ENCODE measurements at places on chromosomes 2 and 18.

GRCh38 chr2:32360416-32360815, 3.6 kb downstream of the BIRC6 start:
- DNase-seq, result no peak

DNA sequence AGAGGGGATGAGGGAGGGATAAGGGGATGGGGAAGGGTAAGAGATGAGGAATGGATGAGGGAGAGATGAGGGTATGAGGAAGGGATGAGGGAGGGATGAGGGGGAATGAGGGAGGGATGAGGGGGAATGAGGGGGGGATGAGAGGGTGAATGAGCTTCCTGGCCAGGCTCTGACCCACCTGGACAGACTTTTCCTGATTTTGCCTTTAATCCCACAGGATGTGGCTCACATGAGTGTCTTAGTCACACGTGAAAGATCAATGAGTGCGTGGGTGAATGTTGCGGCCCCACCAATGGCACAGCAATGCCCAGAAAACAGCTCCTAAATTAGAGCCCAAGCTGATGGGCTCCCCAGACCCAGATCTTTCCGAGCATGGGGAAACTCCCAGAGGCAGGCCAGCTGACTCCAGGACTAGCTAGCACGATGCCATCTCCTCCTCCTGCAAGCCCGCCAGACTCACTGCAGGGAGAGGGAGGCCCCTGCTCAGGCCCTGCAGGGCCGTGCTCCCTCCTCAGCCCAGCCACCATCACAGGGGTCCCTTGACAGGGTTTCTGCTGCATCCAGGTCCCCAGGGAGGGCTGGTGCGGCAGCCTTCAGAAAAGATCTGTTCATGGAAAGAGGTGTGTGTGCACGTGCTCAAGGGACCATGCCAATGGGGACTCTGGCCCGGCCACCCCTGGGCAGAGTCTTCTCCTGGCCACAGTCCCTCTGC, 41.4 kb downstream of the AQP12A start:
- no peak for DNase-seq

DNA sequence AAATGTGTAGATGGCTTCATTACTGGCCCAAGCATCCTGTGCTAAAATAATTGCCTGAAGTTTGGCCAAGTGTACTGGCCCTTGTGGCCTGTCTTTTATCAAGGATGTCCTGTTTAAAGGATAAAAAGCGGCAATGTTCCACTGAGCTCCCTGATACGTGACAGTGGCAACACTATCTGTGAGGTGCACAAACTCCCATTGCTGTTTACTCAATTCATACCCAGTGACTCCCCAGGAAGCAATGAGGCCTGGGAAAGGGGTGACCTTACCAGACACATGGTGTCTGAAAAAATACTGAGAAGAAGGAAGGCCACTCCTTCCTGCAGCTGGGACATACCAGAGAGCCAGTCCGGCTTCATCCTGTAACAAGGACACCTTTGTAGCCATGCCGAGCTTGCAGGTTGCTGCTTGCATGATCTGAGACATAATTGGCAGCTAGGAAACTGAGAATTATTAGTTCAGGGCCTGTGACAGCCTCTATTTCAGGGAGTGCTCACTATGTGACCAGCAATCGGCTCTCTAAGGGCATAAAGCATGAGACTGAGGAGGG, 198.5 kb upstream of the LRATD1 start:
- no peak for DNase-seq

DNA sequence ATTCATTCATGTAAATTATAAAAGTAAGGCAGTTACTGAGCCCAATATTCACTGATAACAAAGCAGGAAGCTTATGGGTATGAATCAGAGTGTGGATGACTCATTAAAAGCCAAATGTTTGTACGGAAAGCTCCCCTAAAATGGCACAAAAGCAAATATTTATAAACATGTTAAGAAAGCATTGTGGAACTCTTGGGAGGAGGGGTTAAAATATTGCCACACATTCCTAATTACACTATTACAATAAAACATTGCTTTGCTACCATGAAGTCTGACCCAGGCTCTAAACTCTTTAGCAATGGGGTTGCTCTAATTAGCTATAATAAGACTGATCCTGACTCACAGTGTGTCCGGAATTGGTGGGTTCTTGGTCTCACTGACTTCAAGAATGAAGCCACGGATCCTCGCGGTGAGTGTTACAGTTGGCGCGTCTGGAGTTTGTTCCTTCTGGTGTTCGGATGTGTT, 110.9 kb downstream of the NAB1 start:
- DNase-seq, result no peak

GRCh38 chr2:96950381-96951124, 35.8 kb downstream of the FAM178B start:
- DNase-seq, result no peak

DNA sequence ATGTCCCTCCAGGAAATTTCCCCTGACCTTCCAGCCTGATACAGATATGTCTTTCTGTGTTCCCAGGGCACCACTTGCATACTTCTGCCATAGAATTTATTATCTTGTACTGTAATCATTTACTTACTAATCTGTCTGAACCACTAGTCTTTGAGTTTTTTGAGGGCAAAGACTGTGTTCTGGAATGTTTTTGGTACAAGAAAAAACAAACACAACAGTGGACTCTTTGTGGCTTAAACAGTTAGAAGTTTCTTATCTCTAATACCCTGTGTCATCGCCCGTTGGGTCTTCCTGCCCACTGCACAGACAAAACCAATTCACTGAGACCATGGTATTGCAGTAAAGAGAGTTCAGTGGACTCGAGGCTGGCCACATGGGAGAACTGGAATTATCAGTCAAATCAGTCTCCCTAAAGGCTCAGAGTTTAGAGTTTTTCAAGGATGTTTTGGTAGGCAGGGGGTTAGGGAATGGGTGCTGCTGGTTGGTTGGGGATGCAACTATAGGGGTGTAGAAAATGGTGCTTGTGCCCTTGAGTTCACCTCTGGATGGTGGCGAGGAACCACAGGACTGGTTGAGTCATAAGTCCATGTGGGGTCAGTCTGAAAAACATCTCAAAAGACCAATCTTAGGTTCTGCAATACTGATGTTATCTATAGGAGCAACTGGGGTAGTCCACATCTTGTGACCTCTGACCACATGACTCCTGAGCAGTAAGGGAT, 20.3 kb downstream of the RALB start:
- DNase-seq, result no peak

DNA sequence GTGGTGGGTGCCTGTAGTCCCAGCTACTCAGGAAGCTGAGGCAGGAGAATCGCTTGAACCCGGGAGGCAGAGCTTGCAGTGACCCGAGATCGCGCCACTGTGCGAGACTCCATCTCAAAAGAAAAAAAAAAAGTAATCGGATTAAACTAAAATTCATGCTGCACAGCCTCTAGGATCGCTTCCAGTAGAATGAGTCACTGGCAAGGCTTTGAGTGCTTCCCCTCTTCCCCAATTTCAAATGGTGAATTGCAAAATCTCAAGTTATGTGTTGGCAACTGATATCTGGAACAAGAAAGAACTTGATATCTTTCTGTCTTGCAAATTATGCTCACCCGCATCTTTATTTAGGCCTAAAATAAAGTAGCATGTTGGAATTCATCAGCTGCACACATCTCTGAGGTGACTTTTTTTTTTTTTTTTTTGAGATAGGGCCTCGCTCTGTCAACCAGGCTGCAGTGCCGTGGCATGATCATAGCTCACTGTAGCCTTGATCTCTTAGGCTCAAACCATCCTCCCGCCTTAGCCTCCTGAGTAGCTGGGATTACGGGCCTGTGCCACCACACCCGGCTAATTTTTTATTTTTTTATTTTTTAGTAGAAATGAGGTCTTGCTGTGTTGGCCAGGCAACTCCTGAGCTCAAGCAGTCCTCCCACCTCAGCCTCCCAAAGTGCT, 12.7 kb downstream of the TTC39C start:
- no peak for DNase-seq

DNA sequence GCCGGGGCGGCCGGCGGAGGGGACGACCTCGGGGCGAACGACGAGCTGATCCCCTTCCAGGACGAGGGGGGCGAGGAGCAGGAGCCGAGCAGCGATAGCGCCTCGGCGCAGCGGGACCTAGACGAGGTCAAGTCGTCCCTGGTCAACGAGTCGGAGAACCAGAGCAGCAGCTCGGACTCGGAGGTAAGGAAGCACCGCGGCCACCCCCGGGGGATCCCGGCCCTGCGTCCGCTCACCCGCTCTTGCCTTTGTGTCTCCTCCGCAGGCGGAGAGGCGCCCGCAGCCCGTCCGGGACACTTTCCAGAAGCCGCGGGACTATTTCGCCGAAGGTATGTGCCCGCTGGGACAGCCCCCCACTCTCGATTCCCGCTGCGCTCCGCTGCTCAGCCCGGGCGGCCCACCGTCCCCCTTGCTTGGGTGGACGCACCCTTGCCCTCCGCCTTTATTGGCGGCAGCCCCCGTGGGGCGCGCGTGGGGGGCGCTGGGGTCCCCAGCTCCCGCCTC, 611 bp downstream of the TCF7L1 start:
- peak; percentile 38 for DNase-seq

DNA sequence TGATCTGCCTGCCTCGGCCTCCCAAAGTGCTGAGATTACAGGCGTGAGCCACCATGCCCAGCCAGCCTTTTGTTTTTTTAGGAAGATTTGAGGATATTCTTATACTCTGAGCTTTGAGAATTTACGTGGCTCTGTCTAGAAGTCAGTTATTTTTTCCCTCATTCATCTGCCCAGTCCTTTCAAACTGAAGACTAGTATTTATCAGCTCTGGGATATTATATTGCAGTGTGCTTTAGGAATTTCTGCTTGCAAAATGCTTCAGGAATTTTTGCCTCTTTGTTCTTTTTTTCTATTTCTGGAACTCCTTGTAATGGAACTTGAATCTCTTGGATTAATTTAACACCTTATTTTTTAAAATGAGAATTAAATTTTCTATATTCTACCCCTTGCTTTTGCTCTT, 22.6 kb downstream of the ACSL3 start:
- DNase-seq, result no peak

GRCh38 chr2:74772046-74772445, 61.9 kb upstream of the HK2 start:
- DNase-seq, result no peak

GRCh38 chr2:240759459-240759858, 60.6 kb downstream of the KIF1A start:
- no peak for DNase-seq

DNA sequence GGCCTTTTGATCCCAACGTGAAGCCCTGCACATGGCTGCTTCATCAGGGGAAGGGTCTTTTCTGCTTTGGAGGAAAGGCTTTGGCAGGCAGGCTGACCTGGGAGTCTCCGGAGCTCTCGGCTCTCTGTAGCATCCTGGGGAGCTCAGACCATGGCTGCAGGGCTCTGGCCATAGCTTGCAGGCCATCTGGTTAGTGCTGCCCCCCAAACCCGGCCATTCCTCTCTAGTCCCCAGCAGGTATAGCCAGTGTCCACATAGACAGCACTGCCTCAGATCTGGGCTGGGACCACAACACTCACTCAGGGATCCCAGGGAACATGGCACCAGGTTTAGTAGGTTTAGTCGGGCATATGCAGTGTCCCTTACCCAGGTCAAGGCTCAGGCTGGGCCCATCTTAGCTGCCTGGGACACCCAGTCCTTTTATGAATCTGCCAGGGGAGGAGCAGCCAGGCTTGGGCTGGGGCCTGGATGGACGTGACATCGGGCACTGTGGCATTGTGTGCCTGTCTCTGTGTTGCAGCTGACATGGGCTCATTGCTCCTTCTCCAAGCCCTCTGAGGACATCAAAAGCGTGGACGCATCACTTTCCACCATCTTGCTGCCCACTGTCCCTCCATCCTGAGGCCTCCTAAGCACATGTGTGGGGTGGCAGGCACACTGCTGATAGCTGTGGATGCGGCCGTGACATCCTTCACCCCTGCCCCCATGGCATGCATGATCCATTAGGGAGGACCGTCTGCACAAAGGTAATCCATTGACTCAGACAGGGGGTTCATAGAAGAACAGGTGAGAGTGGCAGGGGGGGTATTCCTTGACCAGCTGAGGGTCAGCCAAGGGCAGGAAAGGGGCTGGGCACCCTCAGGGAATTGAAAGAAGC, 19.2 kb upstream of the GPR35 start:
- DNase-seq, result peak; percentile 13

DNA sequence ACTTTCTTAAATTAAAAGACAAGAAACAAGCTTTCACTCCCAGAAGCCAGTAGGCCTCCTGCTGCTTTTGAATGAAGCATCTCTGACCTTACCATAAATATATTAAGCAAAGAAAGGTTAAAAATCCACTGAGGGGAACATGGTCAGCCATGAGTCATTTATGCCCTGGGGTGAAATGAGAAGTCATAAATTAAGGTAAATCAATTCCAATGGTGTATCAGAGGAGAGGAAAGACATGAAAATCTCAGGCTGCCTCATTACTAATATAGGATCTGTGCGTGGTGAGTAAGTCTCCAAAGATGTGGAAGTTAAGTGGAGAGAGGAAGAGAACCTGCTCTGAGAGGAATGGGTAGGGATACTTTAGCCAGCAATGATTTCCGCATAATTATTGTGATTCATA, 292.3 kb upstream of the CHAC2 start:
- DNase-seq, result no peak

DNA sequence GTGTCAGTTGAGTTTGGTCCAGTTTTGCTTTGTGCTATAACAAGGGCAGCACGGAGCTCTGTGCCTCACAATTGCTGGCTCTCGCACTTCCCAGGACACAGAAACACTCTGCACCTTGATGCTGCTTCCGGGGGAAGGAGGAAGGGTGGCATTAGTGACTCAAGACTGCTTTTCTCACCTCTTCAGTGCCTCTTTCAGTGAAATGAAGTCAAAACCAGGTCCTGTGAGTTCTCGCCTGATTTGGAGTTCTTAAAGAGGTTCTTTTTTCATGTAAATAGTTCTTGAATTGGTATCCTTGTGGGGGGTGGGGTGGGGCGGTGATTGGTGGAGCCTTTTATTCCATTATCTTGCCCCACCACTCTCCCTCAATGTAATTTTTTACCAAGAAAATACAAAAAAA, 91.5 kb upstream of the MYT1L start:
- DNase-seq, result no peak

DNA sequence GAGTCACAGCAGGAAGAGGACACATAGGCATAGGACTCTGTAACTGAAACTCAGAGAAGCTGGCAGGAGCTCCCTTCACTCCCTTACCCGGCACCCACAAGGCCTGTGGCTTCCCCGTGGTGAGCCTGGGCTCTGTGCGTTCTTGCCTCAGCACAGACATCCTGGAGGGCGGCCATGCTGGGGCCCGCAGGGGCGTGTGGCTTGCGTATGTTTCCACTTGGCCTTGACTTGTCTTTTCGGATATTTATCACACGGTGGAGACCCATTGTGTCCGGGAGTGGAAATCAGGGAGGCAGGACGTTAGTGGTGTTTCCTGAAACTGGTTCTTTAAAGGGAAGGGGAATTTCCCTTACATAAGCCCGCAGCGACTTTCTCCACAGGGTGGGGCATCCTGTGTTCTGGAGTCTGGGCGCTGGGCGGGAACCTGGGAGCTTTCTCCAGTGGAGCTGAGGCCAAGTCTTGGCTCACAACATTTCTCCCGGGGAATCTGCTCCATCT, 49.9 kb upstream of the EML6 start:
- peak; percentile 47 for DNase-seq

GRCh38 chr2:552906-553305, 124.3 kb downstream of the TMEM18 start:
- no peak for DNase-seq

GRCh38 chr2:168758970-168759820, 43.2 kb upstream of the NOSTRIN start:
- no peak for DNase-seq

Measured in activated CD4-positive, CD25-positive, alpha-beta regulatory T cell treated with anti-CD3 and anti-CD28 coated beads, Interleukin-2, amount 50 U/mL, for 72 hours (primary cell).